ENCODE measurements at places on chromosomes 6 and 20.

GRCh38 chr6:155107432-155108069, 112.4 kb downstream of the TIAM2 start:
- no peak for DNase-seq

DNA sequence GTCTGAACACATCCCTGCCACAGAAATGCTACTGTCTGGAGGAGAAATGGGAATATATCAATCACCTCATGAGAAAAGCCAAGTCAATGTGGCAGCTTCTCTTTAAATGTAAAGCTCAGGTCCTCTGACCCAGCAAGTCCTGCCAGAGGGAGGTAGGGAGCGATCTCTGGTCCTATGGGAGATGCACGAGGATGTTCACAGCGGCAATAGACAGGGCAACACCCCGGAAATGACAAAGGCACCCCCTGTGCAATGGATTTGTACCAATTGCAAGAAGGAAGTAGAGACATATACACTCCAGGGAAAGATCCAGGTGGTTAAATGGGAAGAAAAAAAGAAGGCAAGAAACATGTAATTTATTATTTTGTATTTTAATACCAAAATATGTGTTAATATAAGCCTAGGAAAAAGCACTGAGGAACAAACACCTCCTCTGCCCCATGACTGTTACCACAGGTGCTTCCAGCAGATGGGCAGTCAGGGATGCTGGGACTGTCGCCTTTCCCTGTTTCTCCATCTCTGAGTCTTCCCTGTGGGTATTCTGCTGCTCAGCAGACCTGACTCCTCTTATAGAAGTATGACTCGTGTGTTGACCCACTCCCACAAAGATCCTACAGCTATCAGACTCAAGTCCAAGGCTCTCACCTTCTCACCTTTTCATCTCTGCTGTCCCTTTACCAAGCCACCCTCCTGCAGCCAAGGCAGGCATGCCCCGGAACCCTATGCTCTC, 20.8 kb downstream of the ATP9A start:
- DNase-seq, result no peak

GRCh38 chr6:25756382-25757363, 2.1 kb downstream of the SLC17A4 start:
- DNase-seq, result no peak

GRCh38 chr20:46206992-46207549, 89.0 kb downstream of the CD40 start:
- no peak for DNase-seq

GRCh38 chr6:5517796-5518195, 256.5 kb downstream of the FARS2 start:
- no peak for DNase-seq

GRCh38 chr6:29824144-29824543, 3.5 kb upstream of the HLA-G start:
- no peak for DNase-seq

GRCh38 chr6:25446830-25447569, 167.8 kb downstream of the CARMIL1 start:
- DNase-seq, result no peak

GRCh38 chr20:36170542-36171215, 16.1 kb downstream of the EPB41L1 start:
- no peak for DNase-seq

GRCh38 chr20:25051386-25052155, 6.4 kb downstream of the ACSS1 start:
- DNase-seq, result no peak

DNA sequence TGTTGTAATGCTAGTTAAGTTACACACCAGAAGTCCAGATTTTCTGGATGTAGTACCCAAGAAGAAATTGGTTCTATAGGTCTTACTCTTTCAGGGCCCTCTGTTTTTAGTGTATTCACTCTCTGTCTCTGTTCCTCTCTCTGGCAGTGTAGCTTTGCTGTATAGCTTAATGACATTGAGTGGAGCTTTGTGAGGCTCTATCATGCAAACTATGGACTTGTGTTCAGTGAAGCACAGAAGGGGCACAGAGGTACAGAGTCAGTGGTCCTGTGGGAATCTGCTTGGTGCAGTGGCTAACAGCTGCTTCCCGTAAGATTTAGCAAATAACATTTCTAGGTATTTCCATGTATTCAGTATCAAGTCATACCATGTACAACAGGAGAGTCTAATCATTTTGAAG, 26.1 kb downstream of the NKX2-4 start:
- DNase-seq, result no peak

Data from neural crest cell (in vitro differentiated cells).